ENCODE measurements at places on chromosomes 7 and 10.
A peak's percentile ranks its signal among the peaks of the same experiment; 100 is the strongest.

DNA sequence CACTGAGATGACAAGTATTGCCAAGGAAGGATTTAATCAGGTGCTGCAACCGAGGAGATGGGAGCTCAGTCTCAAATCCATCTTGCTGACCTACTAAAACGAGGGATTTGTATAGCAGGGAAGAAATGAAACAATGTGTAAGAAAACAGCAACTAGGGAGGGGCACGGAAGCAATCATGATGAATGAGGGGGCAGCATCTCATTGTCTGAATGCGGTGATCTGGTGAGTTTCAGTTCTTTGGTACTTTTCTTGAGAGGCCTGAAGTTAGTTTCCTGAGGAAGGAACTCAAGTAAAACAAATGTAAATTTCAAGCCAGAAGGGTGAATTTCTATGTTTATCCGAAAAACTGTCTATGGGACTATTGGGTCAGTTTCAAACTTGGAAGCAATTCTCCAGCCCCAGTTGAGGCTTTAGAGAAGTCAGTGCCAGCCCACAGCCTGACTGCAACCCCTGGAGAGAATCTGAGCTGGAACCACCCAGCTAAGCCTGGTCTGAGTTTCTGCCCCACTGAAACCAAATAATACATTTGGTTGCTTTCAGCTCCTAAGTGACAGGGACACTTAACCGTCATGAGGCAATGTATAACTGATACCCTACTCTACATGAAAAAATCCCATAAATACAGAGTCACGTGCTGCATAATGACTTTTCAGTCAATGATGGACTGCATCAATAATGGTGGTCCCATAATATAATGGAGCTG lies 45.8 kb upstream of the TNS3 start:
- no peak for DNase-seq

DNA sequence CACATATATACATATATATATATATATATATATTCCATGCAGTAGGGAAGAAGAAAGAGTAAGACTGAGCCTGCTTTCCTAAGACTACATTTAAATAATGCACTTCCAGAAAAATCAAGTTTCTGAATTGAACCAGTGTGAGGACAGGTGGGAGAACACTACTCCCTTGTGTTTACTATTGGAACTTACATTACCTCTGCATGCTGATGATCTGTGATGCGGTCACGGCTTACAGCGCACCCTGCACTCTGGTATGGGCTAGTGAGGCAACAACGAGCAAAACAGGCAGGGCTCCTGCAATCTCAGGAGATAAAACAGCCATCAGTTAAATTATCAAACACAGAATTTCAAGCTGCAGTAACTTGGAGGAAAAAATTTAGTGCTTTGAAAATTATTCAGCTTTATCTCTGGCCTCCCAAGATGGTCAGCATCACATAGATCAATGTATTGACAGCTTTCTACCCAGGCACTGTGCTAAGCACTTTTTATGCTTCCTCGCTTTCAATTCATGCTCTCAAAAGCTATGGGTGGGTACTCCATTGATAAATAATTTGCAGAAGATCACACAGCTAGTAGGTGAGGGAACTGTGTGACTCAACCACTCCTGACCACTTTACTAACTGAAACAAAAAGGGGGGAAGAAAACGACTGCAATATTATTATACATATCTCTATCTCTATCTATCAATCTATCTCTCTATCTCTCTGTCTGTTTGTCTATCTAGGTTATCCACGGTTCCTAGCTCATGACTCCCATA lies 20.5 kb upstream of the SLC16A12 start:
- DNase-seq, result no peak

- no peak for DNase-seq
These were observed 46.6 kb downstream of the INSIG1 start for GRCh38 chr7:155344270-155344617.

- no peak for DNase-seq
These were observed 67.4 kb upstream of the EXOC4 start for GRCh38 chr7:133185512-133185911.

- DNase-seq, result peak; percentile 34
These were observed 577 bp downstream of the DNAJB9 start for GRCh38 chr7:108570146-108570755.

DNA sequence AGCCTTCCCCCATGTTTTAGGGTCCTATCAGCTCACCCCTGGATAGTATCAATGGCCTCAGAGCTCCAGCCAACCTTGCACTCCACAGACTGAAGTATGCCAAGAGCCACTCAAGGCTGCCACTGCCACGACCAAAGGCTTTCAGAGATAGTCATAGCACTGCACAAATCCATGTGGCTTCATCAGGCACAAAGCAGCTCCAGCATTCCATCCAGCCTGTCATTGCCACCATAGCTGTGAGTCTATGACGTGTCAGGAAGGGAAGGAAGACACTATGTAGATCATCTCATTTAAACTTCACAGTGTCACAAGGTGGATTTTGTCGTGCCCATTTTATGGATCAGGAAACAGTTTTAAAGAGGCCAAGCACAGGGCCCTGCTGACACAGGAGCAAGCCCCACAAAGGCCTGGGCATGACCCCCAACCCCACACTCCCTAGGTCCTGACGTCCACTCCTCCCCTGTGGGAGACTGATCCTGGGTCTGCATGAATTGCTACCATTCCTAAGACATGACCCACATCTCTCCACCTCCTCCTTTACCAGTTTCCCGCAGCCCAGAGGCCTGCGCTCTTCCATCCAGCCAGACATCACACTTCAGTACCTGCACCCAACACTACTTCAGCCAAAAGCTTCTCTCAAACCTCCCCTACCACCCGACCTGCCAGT lies 119.4 kb downstream of the DIP2C start:
- DNase-seq, result no peak

- DNase-seq, result peak; percentile 54
These were observed 31.4 kb upstream of the TRIM8 start for GRCh38 chr10:102612964-102613275.

DNA sequence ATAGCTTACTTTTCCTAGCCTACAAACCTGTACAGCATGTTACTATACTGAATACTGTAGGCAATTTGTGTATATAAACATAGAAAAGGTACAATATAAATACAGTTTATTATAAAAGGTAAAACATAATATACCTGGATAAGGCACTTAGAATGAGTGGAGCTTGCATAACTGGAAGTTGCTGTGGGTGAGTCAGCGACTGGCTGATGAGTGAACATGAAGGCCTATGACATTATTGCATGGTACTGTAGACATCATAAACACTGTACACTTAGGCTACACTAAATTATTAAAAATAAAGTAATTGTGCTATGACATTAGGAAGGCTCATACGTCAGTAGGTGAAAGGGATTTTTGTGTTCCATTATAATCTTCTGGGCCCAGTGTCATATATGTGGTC lies 228.8 kb downstream of the HDAC9 start:
- DNase-seq, result no peak

- no peak for DNase-seq
These were observed 115.1 kb downstream of the TPK1 start for GRCh38 chr7:144720710-144721109.

DNA sequence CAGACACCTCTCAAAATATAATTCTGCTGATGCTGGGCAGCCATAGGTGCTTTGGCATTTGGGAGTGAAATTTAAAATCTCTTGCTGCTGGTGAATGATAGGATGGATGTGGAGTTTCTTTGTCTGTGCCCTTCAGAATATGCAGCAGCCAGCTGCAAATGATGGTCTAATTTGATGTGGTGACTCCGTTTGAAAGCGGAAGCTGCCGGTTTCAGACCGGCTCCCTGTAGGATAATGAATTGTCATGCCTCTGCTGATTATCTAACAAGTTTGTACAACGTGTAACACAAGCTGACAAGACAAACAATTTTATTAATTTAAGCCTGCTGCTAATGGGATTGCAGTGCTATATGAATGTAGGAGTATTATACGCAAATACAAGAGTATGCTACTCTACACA lies 103.5 kb downstream of the SND1 start:
- no peak for DNase-seq

DNA sequence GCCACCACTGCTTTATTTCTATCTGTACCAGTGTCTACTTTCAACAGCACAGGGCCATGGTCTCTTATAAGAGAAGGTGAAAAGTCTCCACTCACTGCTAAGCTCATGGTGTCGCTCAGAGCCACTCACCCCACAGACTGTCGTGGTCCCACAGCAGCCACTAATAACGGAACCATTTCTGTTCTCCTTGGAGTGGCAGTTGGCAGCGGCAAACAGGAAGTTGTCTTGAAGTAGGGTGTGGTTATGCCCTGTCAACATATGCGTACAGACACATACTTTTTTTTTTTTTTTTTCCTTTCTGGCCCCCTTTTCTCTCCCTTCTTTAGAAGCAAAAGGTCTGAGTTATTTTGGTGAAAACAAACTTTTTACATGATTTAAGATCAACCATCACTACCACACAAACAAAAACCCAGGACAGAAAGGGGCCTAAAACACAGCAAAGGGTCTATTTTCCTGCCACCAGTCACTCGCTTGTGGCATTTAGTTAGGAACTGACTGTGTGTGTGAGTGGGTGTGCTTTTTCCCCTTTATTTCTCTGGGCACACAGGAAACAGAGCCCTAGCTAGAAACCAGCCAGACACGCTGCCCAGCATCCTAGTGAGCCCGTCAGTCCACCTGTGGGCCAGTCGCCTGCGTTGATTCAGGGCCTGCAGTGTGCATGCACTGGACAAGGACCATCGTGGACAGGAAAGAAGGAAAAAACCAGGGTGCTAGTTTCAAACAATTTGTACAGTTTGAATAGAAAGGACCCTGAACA lies 96.7 kb upstream of the EFCAB10 start:
- peak; percentile 61 for DNase-seq

DNA sequence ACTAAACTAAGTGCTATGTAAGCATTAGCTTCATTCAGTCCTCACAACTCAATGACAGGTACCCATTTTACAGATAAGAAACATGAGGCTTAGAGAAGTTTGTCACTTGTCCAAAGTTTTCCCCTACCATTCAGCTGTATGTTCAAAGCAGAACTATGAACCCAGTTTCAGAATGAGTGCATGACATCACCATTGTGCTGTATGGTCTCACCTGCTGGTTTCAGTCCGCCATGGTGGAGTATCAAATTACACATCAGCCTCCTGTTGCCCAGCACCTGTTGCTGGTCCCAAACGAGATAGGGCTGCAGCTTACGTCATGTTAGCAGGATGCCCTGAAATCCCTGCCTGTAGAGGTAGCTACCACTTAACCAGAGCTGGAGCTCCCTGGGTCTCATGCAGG lies 95.0 kb downstream of the DYNC1I1 start:
- DNase-seq, result no peak

DNA sequence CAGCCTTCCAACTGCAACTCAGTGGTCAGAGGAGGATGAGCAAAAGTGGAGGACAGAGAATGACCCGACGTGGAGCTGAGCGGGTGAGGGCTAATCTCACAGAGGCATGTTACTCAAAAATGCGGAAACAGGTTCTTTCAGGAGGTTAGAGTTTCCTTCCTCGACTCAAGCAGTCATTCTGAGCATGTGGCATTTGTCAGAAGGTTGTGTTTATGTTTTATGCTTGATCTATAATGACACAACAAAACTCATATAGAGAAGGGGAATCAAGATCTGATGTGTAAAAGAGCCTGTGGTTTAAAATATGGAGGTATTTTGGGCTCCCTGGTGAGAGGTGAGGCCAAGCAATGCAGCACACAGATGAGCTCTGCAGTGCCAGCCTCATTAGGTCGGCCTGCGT lies 311.4 kb downstream of the ADARB2 start:
- DNase-seq, result no peak

- DNase-seq, result no peak
These were observed 941 bp upstream of the LUC7L2 start for GRCh38 chr7:139358541-139359365.

DNA sequence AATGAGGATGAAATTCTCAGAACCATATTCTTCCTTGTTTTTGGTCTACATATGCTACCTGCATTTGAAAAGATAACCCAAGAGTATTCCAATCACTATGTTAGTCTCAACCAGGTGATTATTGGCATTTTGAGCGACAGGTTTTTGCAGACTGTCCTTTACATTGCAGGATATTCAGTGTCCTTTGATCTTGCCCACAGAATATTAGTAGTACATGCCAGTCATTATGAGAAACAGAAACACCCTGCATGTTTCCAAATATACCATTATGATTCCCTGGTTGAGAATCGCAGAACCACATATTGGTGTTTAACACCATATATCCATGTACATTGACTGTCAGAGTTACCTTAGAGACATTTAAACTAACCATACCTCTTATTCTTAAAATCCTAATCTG lies 30.6 kb downstream of the TMEM243 start:
- DNase-seq, result no peak

GRCh38 chr10:58963101-58963534 lies 213.3 kb upstream of the PHYHIPL start:
- DNase-seq, result no peak

DNA sequence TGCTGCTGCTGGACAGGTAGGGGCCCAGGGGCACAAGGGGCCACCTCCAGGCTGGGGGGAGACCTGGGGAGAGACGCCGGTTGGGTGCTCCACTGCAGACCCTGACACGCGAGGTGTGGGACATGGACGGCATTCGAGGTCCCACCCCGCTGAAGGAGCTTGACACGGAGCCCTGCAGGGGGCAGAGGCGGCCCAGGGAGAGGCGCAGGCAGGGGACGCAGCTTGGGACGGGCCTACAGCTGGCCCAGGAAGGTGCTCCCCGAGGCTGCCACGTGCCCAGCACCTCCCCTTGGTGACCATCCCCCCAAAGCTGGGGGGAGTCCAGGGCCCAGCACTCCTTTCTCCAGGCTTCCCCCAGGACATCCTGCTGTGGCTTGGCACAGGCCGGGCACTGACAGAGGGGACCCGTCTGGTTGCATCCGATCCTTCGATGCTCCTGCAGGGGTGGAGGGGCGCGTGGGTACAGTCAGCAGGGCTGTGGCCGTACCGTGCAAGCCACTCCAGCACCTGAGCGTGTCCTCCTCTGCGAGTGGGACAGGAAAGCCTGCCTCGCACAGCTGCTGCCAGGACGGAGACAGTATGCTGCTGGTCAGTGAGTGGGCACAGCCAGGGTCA lies 174.4 kb downstream of the ELFN1 start:
- DNase-seq, result no peak

GRCh38 chr7:36600314-36600682 lies 124.0 kb downstream of the AOAH start:
- no peak for DNase-seq

DNA sequence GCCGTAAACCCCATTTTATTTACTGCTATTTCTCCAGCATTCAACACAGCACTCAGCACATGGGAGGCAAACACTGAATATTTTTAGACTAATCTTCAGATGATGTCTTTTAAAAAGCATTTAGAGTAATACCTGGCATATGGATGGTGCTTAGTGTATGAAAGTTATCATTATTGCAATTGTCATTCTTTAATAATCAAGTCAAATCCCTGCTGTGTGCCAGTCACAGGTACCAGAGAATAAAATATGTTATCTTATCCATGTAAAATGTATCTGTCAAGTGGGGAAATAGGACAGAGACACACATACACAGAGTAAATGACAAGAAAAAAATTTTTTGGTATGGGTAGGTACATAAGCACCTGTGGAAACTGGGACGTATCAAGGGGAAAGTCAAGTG lies 18.5 kb downstream of the ANKRD22 start:
- no peak for DNase-seq

- no peak for DNase-seq
These were observed 119.3 kb downstream of the SRPK2 start for GRCh38 chr7:105269397-105269796.

- DNase-seq, result no peak
These were observed 59.6 kb upstream of the TRIM24 start for GRCh38 chr7:138400400-138400886.
